Activated CD4-positive, alpha-beta memory T cell treated with anti-CD3 and anti-CD28 coated beads, Interleukin-2, amount 10 ng/mL, durations not matched to agents 7 days and 5 days (primary cell): ENCODE measurements at places on chromosomes 6 and 20. TPM values are rescaled to one million over a fixed set of nuclear protein-coding genes. Genes with fewer than 3 reads are reported as not detected.

The C6orf15 gene
- total RNA-seq, result not detected

The CST5 gene
- not detected for total RNA-seq

GRCh38 chr6:166691746-166692145 lies 64.7 kb upstream of the RPS6KA2 start:
- no peak for DNase-seq

The PDCD2 gene
- 78.7 TPM for total RNA-seq

The CLDN20 gene
- not detected for total RNA-seq

DNA sequence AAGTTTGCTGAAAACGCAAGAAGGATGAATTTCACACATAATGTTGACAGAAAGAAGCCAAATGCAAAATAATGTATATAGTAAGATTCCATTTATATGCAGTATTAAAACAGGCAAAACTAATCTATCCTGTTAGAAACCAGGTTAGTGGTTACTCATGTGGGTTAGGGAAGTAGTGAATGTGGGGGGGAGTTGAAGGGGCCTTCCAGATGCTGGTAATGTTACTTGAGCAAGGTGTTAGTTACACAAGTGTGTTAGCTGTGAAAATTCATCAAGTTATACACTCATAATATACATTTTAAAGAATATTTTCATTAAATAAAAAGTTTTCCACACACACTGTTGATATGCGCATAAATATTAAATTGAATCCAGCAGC lies 29.8 kb downstream of the USP45 start:
- no peak for DNase-seq

The PRICKLE4 gene
- total RNA-seq, result not detected

- no peak for DNase-seq
Measured at GRCh38 chr6:89630488-89630887, 8.1 kb downstream of the LYRM2 start.

GRCh38 chr6:65399355-65400084 lies 307.5 kb downstream of the EYS start:
- DNase-seq, result no peak

The OLIG3 gene
- 0.45 TPM for total RNA-seq

The TPX2 gene
- 138 TPM for total RNA-seq

GRCh38 chr6:55666606-55667225 lies 87.7 kb upstream of the HMGCLL1 start:
- DNase-seq, result no peak

The CEP250 gene
- 70.3 TPM for total RNA-seq

The BEND6 gene
- total RNA-seq, result not detected

DNA sequence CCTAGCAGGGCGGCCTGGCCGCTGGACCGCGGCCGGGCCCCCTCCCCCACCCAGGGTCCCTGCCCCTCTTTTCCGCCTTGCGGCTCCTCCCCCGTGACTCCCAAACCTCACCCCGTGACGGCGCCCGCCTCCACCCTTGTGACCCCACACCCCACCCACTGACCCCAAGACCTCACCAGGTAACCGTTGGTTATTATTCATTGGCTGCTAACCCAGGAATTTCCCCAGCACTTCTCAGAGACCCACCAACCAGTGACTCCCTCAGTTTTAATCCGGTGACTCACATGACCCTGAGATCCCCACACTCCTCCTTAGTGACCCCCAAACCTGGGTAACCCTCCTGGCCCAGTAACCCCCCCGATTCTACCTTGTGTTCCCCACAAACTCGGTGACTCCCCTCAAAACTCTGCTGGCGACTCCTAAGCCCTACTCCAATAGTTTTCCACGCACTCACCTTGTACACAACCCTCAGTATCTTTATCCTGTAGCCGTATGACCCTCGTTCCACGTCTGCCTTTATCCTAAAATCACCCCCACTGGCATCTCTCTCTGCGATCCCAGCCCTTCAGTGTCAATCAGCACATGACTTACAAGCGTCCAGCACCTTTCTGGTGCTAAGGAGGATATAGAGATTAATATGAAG lies 534 bp downstream of the ZNF76 start:
- peak; percentile 71 for DNase-seq

The FAM83C gene
- not detected for total RNA-seq

DNA sequence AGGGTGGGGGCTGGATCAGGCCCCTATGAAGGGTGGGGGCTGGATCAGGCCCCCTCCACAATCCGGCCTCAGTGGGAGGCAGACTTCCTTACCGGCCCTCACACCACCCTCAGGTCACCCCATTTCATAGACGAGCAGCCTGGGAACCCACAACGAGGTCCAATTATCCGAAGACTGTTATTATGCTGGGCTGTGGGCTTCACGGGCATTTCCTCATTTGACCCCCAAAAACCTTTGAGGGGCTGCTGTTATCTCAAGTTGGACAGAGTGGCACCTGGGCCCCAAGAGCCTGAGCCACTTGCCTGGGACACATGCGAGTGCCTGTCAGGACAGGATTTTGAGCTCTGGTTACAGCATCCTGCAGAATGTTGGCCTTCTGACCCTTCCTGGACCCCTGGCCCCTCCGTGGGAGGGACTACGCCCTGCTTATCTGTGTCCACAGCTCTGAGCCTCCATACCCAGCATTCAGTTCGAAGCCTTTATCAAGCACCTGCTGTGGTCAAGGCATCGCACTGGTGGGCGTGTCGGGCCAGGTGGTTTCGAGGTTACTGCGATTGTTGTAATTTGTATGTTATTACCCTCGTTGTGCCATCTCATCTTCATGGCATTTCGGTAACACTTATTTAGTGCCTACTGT lies 34.5 kb upstream of the PCMTD2 start:
- DNase-seq, result no peak
